ENCODE measurements at places on chromosomes 6 and 20. TPM values are rescaled to one million over a fixed set of nuclear protein-coding genes. Genes with fewer than 3 reads are reported as not detected.

Gene SAPCD1
- total RNA-seq, result 0.57 TPM

Gene PTCHD4
- total RNA-seq, result 0.92 TPM

Gene RHAG
- 0.76 TPM for total RNA-seq

Gene PRICKLE4
- total RNA-seq, result 3.3 TPM

Gene JPH2
- total RNA-seq, result 197 TPM
